ENCODE measurements at places on chromosomes 5 and 9.

GRCh38 chr5:43155394-43156096, 34.8 kb downstream of the ZNF131 start:
- DNase-seq, result no peak

- DNase-seq, result no peak
Observed at GRCh38 chr5:143955141-143955540, 143.2 kb downstream of the HMHB1 start.

DNA sequence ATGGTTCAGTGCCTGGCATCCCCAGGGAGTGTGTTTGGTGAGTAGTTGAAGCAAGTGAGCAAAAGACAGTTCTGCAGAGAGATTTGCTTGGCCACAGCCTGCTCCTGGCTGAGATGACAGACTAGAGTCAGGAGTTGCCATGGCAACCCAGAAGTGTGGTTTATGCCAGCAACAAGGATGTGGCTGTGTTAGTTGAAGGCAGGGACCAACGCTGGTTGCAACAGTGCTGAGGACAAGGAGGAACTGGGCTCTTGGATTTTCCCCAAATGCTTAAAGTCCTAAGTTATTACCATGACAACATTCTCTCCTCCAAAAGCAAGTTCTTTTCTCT, 2.7 kb downstream of the NXNL2 start:
- DNase-seq, result peak; percentile 90

DNA sequence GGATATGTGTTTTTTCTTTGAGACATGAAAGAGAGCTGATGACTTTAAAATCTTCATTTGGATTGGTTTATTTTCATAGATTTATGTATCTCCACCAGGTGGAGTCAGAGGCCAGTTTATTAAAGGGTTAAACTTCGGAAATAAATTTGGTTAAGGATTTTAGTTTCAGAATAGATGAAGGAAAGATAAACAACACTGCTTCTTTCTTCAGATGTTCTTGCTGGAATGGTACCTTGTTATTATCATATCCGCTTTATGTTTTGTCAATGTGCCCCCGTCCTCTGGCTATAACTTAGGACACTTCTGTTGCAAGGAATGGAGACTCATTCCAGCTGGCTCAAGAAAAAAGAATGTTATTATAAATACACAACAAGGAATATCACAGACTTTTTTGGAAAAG, 81.2 kb downstream of the ALDH1A1 start:
- peak; percentile 15 for DNase-seq

DNA sequence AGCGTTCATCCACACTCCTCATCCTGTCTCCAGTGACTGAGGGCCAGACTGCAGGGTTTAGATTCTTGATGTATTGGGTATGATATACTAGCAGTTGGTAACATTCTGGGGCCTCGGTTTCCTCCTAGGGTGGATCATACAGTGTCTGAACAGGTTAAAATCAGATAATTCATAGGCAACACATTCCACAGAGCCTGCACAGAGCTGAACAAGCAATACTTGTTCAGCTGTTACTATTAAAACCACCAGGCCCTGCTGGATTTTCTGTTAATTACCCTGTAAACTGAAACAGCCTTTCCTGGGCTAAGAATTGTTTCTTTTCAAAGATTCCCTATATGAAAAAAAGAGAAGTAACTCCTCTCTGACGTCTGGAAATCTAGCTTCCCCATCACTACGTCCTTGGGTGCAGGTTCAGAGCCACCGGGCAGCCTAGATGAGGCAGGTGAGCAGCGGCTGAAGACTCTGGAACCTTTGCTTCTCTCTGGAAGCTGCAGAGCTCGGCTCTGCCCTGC, 1313.5 kb upstream of the WWC1 start:
- peak; percentile 4 for DNase-seq

DNA sequence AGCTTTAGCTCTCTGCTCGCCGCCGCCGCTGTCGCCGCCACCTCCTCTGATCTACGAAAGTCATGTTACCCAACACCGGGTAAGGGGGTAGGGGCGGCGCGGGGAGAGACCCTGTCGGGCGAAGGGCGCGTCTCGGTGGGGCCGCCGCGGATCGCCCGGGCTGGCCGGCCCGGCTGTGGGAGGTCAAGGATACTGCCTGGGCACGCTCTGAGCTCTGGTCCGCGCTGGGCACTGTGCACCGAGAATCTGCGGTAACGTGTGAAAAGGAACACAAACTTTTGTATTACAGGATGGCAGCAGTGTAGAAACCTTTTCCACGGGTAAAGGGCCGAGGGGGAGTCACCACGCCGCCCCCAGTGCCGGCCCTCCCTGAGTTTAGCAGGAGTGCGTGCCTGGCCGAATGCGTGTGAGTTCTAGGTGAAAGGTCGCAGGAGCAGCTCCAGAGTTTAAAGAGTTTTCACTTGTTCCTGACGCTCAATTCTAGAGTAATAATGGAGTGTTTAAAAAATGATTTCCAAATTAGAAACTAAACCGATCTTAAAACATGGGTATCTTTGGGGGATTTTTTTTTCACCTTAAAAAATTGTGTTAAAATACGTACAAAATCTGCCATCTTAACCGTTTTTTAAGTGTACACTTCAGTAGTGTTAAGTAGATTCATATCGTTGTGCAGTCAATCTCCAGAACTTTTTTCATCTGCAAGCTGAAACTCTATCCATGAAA, at the start of gene HSDL2:
TSS of gene HSDL2 (plus strand) at position 7 of the 723 bp plus-strand sequence. CDS start at position 63, 56 bp downstream.
- DNase-seq, result no peak

DNA sequence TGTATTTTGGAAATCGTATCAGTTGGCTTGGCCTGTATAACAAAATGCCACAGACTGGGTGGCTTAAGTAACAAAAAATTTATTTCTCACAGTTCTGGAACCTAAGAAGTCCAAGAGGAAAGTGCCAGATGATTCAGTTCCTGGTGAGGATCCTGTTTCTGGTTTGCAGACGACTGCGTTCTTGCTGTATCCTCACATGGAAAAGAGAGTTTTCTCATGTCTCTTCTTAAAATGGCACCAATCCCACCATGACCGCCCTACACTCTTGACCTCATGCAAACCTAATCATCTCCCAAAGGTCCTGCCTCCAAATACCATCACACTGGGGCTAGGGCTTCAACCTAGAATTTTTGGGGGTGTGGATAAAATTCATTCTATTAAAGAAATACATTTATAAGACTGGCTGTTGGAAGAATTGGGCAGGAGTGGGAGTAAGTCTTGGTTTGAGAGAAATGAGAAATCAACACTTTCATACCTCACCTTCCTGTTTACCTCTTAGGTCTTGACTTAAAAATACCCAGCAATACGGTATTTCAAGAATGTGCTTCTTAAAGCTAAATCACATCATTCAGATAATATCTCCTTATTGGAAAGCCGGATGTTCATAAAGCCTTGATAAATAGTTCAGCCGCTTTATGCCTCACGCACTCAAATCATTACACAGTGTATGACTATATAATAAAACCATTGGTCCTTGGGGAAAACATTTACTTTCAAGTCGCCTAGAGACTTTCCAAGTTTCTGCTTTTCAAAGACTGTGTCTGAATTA, 28.7 kb downstream of the PTTG1 start:
- DNase-seq, result no peak

DNA sequence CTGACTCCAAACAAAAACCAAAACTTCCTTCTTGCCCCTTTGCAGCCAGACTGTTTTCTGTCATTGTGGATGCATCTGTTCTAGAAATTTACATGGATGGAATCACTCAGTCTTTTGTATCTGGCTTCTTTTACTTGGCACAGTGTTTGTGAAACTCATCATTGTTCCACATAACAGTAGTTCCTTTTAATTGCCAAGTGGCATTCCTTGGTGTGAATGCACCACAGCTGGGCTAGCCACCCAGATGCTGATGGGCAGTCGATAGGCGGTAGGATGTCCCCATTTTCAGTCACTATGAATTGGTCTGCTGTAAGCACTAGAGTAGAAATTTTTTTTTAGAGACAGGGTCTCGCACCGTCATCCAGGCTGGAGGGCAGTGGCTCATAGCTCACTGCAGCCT, 6.3 kb upstream of the CLPTM1L start:
- DNase-seq, result no peak

GRCh38 chr9:87765521-87765920, 39.6 kb downstream of the CTSL start:
- no peak for DNase-seq

GRCh38 chr9:115158661-115159481, 40.9 kb upstream of the TNC start:
- no peak for DNase-seq

DNA sequence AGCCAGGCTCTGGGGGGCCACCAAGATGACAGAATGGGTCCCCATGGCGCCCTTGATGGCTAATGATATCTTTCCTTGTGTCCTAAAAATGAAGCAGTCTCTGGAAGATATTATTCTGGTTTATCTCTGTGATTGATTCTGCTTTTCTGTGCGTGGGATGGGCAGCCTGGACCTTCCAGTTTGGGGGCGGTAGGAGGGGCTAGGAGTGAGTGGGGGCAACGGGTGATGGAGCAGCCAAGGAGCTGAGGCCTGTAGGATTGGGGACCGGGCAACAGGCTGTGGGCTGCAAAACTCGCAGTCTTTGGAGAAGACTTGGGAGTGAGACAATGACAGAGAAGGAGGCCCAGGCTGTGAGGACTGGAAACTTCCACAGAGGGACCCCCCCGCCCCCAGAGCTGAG, 8.8 kb downstream of the PRRX2 start:
- DNase-seq, result no peak

GRCh38 chr5:57067597-57067924, 106.3 kb upstream of the GPBP1 start:
- DNase-seq, result no peak

DNA sequence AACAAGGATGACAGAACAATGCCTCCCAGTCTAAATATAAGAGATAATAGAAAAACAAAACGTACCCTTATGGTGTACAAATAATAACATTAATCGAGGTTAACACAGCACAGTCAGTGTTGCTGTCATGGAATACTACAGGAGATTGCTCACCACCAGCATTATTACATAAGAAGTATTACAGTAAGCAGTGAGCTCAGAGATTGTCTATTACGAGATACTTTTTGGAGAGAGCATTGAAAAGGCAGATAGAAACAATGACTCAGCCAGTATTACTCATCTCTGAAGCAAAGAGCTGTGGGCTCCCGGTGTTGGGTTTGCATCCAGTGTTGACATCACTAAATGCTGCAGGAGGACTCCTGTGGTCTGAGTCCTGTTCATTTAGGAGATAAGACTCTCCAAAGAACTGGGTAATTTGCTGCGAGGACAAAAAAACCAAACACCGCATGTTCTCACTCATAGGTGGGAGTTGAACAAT, 191.9 kb upstream of the SEMA6A start:
- peak; percentile 4 for DNase-seq

- DNase-seq, result no peak
Observed at GRCh38 chr5:105134328-105134727, 1571.7 kb upstream of the NUDT12 start.

DNA sequence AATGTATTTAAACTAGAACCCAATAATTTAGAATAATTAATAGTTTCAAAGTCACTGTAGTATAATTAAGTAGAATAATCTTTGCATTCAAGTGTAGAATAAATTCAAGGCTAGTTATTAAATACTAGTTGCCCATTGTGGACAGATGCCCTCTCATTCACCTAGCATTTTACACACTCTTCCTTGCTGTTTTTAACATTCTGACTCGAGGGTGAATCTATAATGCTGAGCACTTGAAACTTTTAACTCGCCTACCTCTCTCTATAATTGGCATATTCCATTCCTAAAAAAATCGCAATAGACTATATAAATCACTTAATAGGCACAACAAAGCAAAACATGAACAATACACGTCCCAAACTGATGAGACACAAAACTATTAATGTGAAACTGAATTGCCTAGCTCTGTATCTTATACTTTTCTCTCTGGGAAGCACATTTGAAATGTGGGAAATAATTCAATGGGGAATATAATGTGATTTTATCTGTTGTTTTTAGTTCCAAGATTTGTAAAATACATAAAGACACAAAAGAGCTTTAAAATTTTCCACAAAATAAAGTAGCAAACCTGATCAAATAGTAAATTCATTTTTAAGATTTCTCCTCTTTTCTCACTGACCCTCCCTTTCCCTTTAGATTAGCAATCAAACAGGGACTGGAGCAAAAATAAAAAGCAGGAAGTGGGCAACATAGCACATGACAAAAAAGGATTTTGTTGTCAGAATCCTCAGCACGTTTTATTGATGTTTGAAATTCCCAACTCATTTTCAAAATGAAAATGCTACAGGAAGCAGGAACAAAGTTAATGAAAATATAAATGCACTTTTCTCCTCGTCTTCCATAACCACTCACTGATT, 295.6 kb downstream of the PDE4D start:
- peak; percentile 27 for DNase-seq

- no peak for DNase-seq
Observed at GRCh38 chr5:34509392-34509791, 146.7 kb upstream of the RAI14 start.

GRCh38 chr5:67620424-67621397, 424.1 kb upstream of the CD180 start:
- peak; percentile 7 for DNase-seq

DNA sequence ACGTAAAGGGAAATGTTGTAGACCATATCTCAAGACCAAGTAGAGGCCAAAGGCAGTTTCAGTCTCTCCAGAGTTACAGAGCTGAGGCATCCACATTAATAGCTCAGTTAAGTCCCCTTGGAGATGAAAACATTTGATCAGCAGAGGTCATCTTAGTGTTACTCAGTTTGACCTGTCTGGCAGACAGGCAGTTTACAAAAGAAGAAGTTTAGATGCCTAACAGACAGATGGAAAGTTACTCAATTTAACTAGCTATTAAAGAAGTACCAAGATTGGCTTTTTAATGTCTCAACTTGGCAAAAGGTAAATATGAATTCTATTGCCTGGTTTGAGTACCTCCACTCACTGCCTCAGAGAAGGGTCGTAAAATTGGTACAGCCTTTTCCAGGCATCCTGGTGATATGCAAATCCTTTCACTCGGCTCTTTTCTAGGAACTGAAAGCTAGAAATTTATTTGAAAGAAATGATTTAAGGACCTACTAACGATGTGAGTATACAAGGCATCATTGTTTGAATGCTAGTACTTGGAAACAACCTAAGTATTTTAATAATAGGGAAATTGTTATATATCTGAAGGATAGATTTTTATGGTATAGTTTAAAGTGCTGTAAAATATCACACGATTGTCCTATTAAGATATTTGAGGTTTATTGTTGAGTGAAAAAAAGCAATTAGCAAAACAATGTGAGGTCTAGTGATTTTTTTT, 14.8 kb downstream of the ACO1 start:
- DNase-seq, result peak; percentile 36

- DNase-seq, result no peak
Observed at GRCh38 chr5:154129921-154130320, 60.6 kb upstream of the GALNT10 start.

GRCh38 chr9:126783949-126784348, 20.9 kb upstream of the ZBTB43 start:
- DNase-seq, result no peak

- DNase-seq, result no peak
Observed at GRCh38 chr5:19172926-19173470, 815.0 kb downstream of the CDH18 start.

DNA sequence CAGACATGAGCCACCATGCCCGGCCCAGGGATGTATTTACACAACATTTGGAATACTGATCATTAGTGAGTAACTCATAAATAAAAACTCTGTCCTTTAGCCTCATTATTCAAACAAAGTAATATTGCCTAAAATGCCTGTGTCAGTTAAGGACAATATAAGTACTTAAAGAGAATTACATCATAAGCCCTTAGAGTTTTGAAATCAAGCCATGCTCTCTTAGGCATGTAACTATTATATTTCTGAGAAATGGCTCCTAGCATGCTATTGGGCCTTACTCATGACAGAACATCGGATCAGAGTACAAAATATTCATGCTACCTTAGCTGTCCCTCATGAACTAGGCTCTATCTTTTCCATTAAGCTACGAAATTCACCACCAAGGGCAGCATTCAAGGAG, 309.3 kb downstream of the CHSY3 start:
- no peak for DNase-seq
